ENCODE measurements at places on chromosomes 6 and 20. TPM values are rescaled to one million over a fixed set of nuclear protein-coding genes. Genes with fewer than 3 reads are reported as not detected.

Gene HNF4A
- total RNA-seq: not detected

Gene LHFPL5
- total RNA-seq: not detected

Gene SNAP25
- 5.8 TPM for total RNA-seq

Gene FBXO30
- total RNA-seq: 12.2 TPM

DNA sequence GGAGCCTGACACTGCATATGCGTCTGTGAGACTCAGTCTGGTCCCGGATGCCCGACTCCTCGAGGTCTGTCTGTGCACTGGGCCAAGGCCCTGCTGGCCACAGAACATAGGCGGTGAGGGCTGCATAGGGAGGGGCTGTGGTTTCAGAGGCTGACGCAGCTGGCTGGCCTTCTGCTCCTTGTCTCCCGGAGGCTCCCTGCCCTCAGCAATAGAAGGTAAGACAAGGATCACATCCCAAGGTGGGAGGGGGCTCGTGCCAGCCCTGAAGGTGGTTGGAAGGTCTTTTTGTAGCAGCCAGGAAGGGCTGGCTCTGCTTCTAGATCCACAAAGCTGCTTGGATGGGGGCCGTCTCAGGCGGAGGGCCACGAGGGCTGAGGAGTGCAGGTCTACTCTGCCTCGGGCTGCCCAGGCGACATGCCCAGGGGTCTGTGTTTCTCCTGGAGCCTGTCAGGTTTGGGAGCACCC is 239.8 kb upstream of the SULF2 start:
- no peak for DNase-seq
- no peaks in the 10 kb centered on the region for H3K4me1 ChIP-seq
- H3K4me3 ChIP-seq: no peak overlapping the region
- no peak overlapping the region for H3K27ac ChIP-seq
- no peaks in the 10 kb centered on the region for H3K27me3 ChIP-seq
- no peaks in the 10 kb centered on the region for H3K36me3 ChIP-seq

DNA sequence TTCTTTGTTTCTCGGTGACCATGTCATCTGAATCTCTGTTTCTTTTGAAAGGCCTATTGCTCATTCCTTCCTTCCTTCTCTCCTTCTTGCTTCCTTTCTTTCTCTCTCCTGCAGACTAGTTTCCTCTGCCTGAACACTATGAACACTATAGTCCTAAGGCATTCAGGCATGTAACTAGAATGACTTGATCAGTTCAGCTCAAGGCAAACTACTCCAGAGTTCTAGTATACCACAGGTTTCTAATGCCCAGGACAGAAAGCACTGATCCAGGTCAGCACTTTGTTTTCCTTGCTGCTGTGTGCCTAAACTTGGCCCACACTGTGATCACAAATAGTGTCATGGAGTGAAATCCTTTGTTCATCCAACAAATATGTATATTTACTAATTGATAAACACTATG is 324.1 kb upstream of the GJE1 start:
- no peak overlapping the region for H3K27ac ChIP-seq
- DNase-seq: no peak

DNA sequence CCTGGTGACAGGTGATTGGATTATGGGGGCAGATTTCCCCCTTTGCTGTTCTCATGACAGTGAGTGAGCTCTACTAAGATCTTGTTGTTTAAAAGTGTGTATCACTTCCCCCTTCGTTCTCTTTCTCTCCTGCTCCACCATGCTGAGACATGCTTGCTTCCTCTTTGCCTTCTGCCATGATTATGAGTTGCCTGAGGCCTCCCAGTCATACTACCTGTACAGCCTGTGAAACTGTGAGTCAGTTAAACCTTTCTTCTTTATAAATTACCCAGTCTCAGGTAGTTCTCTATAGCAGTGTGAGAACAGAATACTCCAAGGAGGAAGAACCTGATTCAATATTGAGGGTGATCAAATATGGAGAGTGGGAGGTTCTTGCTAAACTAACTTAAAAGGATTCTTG is 724.9 kb downstream of the DOK5 start:
- H3K27me3 ChIP-seq: no peaks in the 10 kb centered on the region
- no peak overlapping the region for H3K4me3 ChIP-seq
- H3K36me3 ChIP-seq: no peaks in the 10 kb centered on the region
- H3K27ac ChIP-seq: no peak overlapping the region
- H3K4me1 ChIP-seq: no peaks in the 10 kb centered on the region
- DNase-seq: no peak

GRCh38 chr6:152206072-152206818 is 398.8 kb downstream of the ESR1 start:
- H3K4me3 ChIP-seq: no peak overlapping the region
- H3K4me1 ChIP-seq: no peaks in the 10 kb centered on the region
- DNase-seq: peak; percentile 60
- H3K27ac ChIP-seq: no peak overlapping the region
- no peaks in the 10 kb centered on the region for H3K27me3 ChIP-seq

- H3K4me3 ChIP-seq: no peak overlapping the region
- DNase-seq: peak; percentile 25
- H3K27me3 ChIP-seq: no peaks in the 10 kb centered on the region
- H3K36me3 ChIP-seq: no peaks in the 10 kb centered on the region
Measured at GRCh38 chr6:138465007-138465645, 34.2 kb downstream of the NHSL1 start.

DNA sequence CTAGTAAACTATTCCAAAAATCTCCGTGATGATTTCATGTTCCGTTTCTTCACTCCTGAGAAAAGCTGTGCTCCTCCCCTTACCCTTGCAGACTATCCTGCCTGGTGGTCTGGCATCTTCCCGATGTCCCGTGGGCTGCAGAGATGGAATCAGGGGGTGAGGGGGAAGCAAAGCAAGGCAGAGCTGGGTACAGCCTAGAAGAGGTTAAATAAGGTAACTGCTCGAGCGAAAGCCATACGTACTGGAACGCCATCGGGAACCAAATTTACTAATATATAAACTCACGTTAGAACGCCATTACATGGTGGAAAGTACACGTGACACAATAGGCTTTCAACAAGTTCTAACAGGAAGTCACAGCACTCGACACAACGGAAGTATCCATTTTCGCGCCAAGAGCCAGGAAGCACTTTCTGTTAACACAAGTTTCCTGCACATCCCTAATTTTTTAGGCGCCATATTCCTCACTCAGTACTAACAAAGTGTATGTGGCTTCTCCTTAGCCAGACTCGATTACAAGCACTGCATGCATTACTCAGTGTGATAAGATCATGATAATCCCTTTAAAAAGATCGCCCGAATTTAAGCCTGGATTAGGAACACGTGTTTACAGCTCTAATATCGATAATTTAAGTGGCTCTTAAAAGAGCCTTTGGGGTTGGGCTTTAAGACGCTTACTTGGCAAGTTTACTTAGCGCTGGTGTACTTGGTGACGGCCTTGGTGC is 101.6 kb upstream of the PRSS16 start:
- H3K4me1 ChIP-seq: peaks cover 5% of the 10 kb centered on the region
- peak overlapping the region; percentile 92 for H3K27ac ChIP-seq
- no peaks in the 10 kb centered on the region for H3K36me3 ChIP-seq
- H3K4me3 ChIP-seq: peak overlapping the region; percentile 53
- H3K27me3 ChIP-seq: no peaks in the 10 kb centered on the region

DNA sequence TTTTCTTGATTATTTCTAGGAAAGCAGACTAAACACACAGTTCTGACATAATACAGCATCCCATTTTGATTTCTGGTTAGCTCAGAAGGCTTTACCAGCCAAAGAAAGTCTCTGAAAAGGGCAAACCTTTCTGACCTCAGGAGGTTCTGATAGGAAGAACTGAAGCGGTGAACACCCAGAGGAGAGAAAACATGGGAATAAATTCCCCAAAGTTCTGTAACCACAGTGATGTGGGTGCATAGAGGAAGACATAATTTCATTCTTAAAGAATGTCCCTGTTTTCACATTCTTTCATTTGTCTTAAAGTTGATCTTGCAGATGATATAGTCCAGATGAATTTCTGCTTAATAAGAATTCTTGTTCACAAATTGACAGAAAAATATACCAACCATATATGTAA is 60.3 kb downstream of the RSPO3 start:
- no peak for DNase-seq
- H3K4me1 ChIP-seq: peaks cover 23% of the 10 kb centered on the region
- H3K27me3 ChIP-seq: no peaks in the 10 kb centered on the region
- no peaks in the 10 kb centered on the region for H3K36me3 ChIP-seq

- no peak overlapping the region for H3K27ac ChIP-seq
- H3K4me1 ChIP-seq: no peaks in the 10 kb centered on the region
- peak; percentile 10 for DNase-seq
- peaks cover 52% of the 10 kb centered on the region for H3K27me3 ChIP-seq
- no peak overlapping the region for H3K4me3 ChIP-seq
Measured at GRCh38 chr20:1005452-1006027, 3.4 kb upstream of the RSPO4 start.

- peaks cover 13% of the 10 kb centered on the region for H3K4me1 ChIP-seq
- peaks cover 8% of the 10 kb centered on the region for H3K27me3 ChIP-seq
- H3K4me3 ChIP-seq: no peak overlapping the region
- DNase-seq: peak; percentile 77
- no peak overlapping the region for H3K27ac ChIP-seq
Measured at GRCh38 chr6:19413323-19413722, 423.8 kb upstream of the ID4 start.

DNA sequence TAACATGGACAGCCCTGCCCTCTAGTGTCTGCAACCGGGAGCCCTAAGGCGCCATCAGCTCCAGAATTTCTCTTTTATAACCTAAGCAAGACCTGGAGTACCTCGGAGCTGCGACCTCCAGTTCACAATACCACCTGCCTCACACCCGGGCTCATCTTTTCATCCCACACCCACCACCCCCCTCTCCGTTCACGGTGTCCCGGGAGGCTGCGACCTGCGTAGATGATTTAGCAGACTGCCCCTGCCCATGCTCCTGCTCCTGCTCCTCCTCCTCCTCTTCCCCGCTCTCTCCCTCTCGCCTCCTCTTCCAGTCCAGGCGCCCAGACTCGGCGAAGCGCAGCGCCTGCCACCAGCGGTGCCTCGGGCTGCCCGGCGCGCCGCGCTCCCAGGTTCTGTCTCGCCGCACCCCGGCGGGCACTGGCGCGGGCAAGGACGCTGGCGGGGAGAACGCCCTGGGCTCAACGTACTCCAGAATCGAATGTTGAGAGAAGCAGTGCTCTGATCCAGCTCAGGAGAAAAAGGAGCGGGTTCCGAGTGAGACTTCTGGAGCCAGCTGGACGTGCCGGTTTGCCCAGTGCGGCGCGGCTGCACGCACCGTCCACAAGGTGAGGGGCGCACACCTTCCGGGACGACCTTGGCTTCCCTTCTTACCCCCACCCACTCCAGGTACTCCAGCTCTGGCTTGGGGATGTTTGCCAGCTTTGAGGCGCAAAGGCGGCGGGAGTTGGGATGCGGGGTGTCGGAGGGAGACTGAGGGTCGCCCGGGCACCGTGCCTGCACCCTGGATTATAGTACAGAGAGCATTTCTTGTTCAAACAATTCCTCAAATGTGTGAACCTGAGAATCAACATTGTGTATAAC is at the start of gene HTR1E:
Gene HTR1E (plus strand): TSS at position 310 of the 861 bp plus-strand sequence. CDS start 77,807 bp downstream, outside the sequence.
- no peak within 1 kb of the TSS for H3K27ac ChIP-seq
- peaks cover 77% of the 10 kb centered on the region for H3K27me3 ChIP-seq
- H3K36me3 ChIP-seq: no peaks in the 10 kb centered on the region
- DNase-seq: peak; percentile 56

DNA sequence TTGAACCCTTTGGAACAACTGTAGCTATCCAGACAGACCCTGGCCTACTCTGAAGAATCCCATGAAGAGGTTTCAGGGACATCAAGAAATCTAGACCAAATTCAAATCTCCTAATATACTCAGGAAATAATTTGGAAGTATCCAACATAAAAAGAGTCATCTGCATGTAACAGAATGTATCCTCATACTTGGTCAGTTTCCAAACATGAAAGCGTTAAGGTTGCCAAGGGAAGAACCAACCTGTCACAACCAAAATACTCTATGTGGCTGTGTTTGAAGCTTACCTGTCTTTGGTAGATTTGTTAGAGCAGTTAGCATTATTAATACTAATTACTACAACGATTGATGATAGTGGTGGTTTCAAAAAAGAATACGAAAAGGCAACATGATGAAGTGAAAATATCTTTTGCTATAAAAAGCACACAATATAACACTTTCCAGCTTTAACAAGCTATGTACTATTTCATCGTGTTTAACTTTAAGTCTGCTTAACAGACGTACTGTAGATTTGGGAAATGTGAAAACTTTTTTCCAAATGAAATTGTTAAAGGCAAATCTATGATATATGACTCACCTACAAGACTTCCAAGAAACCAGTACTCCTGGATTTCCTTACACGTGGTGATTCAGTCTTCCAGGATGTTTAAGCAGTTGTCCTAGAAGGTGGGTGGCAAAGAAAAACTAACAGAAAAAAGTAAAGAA is 46.6 kb upstream of the ENPP1 start:
- no peak overlapping the region for H3K4me3 ChIP-seq
- H3K4me1 ChIP-seq: peaks cover 65% of the 10 kb centered on the region
- DNase-seq: peak; percentile 39
- no peaks in the 10 kb centered on the region for H3K36me3 ChIP-seq
- peak overlapping the region; percentile 84 for H3K27ac ChIP-seq
